ENCODE measurements at places on chromosomes 11 and 22.

GRCh38 chr11:65254724-65255123 is 7.0 kb upstream of the POLA2 start:
- DNase-seq = no peak
- peaks cover 10% of the 10 kb centered on the region for H3K27me3 ChIP-seq
- H3K27ac ChIP-seq = no peak overlapping the region

GRCh38 chr22:43094085-43094484 is 4.9 kb upstream of the TTLL1 start:
- H3K27ac ChIP-seq = no peak overlapping the region
- DNase-seq = peak; percentile 53
- H3K27me3 ChIP-seq = no peaks in the 10 kb centered on the region
- no peak overlapping the region for H3K4me3 ChIP-seq

GRCh38 chr11:103792981-103793468 is 243.4 kb upstream of the DDI1 start:
- H3K27ac ChIP-seq = no peak overlapping the region
- H3K4me1 ChIP-seq = no peaks in the 10 kb centered on the region
- DNase-seq = no peak
- no peaks in the 10 kb centered on the region for H3K27me3 ChIP-seq

GRCh38 chr11:79308429-79308828 is 132.4 kb downstream of the TENM4 start:
- no peaks in the 10 kb centered on the region for H3K36me3 ChIP-seq
- H3K27me3 ChIP-seq = no peaks in the 10 kb centered on the region
- no peaks in the 10 kb centered on the region for H3K4me1 ChIP-seq
- no peak overlapping the region for H3K27ac ChIP-seq
- DNase-seq = no peak

GRCh38 chr22:29509298-29509697 is 29.3 kb downstream of the NEFH start:
- H3K27me3 ChIP-seq = no peaks in the 10 kb centered on the region
- DNase-seq = no peak
- H3K36me3 ChIP-seq = peaks cover 94% of the 10 kb centered on the region
- no peak overlapping the region for H3K27ac ChIP-seq

DNA sequence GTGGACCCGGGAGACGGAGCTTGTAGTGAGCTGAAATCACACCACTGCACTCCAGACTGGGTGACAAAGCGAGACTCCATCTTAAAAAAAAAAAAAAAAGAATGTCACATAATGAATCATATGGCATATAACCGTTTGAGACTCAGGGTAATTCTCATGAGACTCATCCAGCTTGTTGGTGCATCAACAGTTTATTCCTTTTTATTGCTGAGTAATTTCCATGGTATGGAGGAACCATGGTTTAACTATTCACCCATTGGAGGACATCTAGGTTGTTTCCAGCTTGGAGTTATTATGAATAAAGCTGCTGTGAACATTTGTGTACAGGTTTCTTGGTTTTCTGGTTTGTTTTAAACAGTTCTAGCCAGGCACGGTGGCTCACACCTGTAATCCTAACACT is 25.3 kb downstream of the PPARA start:
- no peak overlapping the region for H3K4me3 ChIP-seq
- H3K27ac ChIP-seq = no peak overlapping the region

DNA sequence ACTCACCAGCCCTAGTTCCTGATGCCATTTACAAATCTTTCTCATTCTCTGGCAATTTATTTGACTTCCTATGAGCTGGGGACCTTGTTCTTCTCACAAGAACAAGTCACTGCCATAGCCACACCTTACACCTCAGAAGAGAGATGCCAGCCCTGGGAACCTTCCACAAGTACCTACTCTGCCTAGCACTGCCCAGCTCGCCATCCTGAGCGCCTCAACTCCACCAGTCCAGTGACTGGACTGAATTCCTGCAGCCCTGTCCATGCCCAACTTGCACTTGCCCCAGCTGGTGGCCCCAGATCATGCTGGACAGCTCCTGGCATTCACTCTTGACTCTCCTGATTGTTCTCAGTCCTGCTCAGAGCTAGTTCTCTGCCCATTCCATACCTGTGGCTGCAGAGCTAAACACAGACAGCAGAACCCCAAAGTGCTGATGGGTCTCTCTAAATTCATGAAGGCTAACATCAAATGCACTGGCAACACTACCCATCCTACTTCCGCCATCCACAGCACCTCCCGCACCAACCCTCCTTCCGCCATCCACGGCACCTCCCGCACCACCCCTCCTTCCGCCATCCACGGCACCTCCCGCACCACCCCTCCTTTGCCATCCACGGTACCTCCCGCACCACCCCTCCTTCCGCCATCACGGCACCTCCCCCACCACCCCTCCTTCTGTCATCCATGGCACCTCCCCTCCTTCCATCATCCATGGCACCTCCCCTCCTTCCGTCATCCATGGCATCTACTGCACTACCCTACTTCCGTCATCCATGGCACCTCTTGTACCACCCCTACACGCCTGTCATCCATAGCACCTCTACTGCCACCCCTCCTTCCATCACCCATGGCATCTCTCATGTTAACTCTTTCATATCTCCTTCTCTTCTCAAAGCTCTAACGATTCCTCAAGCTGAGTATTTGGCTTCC is 23.6 kb upstream of the SLC25A1 start:
- H3K36me3 ChIP-seq = no peaks in the 10 kb centered on the region
- H3K27ac ChIP-seq = no peak overlapping the region
- DNase-seq = no peak
- no peak overlapping the region for H3K4me3 ChIP-seq
- H3K27me3 ChIP-seq = no peaks in the 10 kb centered on the region

- H3K4me3 ChIP-seq = no peak overlapping the region
- no peaks in the 10 kb centered on the region for H3K36me3 ChIP-seq
- DNase-seq = peak; percentile 27
These were observed 3.4 kb downstream of the PAK1 start for GRCh38 chr11:77470504-77470903.
